NCI-H2081 (cell line): ENCODE measurements at places on chromosomes 5 and 9.

DNA sequence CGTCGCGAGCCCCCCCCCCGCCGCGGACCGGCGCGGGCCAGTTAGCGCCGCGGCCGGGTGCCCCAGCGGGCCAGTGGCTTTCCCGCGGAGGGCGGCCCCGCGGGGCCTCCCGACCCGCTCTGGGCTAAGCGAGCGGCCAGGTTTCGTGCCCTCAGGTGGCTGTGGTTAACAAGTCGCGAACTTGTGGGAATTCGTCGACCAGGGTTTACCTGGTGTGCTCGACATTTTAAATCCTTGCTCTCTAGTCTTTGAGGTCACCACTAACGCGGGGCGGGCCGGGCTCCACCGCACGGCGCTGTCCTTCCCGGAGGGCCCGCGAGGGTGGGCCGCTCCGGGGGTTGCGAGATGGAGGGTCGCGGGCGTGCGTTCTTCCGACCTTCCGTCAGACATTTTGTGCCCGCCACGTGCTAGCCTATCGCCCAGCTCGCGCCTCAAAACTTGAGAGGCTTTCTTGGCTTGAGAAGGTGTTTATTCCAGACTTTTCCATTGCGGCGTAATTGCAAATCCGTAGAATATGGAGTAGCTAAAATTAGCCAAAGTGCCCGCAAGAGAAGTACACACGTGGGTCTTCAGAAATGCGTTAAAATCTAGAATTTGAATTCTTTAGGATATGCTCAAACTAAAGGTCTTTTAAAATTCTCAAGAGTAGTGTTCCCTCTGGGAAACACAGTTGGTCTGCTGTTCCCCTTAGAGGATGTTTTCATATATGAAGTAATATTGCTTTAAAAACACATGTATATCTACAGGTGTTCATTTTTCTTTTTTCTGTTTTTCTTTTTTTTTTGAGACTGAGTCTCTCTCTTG, 2.1 kb downstream of the ANP32B start:
- no peak for DNase-seq

GRCh38 chr5:38465702-38466423, 90.6 kb downstream of the LIFR start:
- DNase-seq = no peak

GRCh38 chr9:80784647-80785046, 904.7 kb downstream of the TLE1 start:
- no peak for DNase-seq

- DNase-seq = no peak
Observed at GRCh38 chr5:43209060-43209459, 17.0 kb downstream of the NIM1K start.

DNA sequence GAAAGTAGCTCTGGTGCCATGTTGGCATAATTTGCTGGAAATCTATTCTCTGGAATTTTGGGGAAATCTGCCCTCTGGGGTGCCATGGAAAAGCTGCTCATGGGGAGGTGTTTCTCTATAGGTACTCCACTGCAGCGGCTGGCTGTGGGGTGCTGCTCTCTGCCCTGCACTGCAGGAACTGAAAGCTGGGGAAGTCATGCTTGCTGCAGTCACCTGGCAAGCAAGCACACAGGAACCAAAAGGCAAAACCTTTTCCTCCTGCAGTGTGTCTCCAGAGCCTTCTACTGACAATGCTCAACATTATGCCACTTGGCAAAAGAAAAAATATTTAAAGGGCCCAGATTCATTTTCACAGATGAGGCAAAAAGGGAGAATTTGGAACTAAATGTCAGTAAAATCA, 25.8 kb upstream of the CARNMT1 start:
- no peak for DNase-seq

DNA sequence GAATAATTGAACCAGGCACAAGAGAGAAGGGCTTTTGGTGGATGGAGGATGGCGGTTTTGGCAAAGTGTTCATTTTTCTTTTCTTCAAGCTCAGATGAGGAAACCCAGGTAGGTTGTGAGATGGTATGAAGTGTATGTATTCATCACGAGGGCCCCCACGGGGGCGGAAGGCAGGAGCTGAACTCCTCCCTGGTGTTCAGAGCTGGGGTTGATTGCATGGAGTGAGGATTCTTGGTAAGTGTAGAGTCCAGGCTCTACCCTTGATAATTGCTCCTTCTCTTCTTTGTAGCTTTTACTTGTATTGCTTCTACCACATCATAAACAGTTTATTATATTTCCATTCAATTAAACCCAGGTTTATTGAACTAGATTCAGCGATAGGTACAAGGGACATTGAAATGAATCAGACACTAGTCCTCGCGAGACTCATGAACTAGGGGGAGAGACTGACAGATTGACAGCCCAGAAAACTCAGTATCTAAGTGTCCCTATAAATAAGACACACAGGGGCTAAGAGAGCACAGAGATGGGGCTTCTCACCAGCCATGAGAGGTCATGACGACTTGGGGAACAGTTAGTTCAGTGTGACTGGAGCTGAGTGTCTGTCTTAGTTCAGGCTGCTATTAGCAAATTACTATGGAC, 116.7 kb upstream of the KLF4 start:
- no peak for DNase-seq

DNA sequence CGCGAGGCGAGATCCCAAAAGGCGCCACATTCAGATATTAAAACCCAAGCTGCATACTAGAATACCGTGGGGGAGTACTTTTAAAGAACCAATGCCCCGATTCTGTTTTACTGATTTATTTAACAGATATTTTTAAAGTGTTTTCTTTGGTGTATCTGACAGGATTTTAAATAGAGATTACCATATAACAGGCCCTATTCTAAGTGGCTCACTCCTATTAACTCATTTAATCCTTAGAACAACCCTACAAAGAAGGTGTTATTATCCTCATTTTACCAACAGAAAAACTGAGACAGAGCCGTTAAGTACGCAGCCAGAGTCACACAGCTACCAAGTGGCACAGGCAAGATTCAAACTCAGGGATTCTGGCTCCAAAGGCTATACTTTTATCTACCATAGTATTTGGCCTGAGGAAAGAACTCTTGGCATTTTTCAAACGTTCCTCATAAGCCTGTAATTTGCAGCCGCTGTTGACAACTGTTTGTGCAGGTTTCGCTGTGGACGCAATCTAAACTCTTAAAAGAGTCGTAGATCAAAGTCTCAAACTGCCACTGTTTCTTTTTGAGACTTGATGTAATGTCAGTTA, 550 bp upstream of the TMEM245 start:
- no peak for DNase-seq
